ENCODE measurements at places on chromosomes 11 and 22.

DNA sequence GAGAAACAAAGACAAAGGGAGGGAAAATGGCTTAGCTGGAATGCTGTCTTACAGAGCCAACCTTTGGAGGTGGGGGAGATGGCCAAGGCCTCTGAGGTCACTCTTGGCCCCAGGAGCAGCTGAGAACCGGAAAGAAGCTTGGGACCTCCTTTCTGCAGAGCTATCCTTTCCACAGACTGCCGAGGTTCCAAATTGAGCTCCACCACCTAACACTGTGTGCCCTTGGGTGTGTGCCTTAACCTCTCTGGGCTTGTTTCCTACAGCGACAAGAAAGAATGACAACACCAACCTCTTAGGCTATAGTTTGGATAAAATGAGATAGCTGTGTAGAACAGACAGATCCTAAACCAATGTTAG, 23.2 kb downstream of the RTN4RL2 start:
- DNase-seq = no peak

DNA sequence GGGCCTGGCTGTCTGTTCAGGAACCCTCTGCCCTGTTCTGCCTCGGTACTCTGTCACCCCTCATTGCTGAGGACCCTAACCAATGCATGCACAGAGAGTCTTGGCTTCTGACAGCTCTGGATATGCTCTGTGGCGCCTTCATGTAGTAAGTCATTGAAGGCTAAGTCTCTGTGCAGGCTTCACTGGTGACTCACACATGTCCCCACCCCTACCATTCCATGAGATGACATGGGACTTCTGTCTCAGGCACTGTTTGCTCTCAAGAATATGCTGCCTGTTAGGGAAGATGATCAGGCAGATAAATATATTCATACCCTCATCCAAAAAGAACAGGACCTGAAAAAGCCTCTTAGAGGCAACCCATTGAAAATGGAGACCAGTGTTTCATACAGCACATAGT, 43.6 kb upstream of the HORMAD2 start:
- no peak for DNase-seq

- no peak for DNase-seq
These were observed 25.8 kb upstream of the NUCB2 start for GRCh38 chr11:17250561-17251350.

DNA sequence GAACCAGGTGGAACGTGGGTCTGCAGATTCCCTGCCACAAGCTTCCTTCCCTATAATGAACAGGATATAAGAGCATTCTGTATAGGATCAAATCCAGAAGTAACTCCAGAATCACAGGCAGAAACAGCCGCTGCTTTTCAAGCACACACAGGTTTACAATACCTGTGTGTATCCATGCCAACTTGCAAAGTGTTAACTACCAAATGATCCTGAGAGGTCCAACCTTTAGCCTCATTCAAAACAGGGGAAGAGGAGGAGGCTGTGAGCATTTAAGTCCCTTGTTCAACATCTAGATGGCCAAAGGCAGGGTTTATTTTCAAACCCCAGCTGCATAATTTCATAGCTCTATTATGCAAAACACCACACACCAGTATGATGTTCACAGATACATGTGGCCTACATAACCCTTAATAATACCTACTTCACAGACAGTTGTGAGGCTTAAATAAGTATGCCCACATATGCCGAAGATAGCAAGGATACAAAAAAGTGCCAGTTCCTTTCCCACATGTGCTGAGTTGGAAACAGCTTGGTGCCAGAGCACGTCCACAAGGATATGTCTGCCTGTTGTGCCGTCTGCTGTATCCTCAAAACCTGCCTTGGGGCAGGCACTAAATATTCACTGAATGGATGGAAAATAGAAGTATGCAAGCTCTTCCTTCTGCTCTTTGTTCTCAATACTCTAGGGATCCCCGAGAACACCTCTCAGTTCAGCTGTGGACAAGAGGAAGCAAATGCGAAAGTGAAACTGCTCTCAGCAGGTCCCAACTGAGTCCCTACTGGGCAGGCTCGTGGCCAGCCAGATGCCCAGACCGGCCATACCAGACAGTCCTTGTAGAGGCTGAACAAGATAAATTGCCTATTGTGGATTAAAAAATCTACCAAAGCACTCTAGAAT, 66.8 kb downstream of the LARGE1 start:
- DNase-seq = peak; percentile 85

DNA sequence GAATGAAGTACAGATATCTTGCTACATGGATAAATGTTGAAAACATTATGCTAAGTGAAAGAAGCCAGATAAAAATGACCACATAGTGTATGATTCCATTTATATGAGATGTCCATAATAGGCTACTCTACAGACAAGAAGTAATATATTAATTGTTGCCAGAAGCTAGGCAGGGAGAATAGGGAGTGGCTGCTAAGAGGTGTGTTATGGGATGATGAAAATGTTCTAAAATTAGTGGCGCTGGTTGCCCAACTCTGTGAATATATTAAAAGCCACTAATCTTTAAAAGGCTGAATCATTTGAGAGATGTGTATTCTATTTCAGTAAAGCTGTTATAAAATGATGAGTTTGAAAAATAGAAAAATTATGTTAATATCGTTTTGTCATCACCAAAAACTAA, 144.4 kb downstream of the NCAM1 start:
- DNase-seq = no peak

- DNase-seq = no peak
These were observed 9.0 kb upstream of the REXO2 start for GRCh38 chr11:114430290-114430689.

- DNase-seq = no peak
These were observed 80.3 kb downstream of the ETS1 start for GRCh38 chr11:128506999-128507611.

GRCh38 chr11:33633251-33634003, 67.2 kb downstream of the C11orf91 start:
- DNase-seq = no peak

DNA sequence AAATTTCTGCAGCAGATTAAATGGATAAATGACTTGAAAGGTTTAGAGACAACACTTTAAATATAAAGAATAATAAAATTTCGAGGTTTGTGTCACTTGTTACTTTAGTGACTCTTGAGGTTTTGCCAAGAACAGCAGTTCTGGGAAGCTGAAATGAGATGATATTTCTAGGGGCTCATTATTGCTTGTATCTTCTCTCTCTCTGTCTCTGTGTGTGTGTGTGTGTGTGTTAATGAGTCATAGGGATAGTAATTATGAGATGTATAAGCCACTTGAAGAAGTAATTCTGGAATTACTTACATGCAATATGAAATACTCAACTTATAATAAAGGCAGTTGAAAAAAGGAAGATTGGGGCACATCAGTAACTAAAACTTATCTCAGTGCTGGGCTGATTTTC, 9.6 kb upstream of the OR10G7 start:
- DNase-seq = no peak

DNA sequence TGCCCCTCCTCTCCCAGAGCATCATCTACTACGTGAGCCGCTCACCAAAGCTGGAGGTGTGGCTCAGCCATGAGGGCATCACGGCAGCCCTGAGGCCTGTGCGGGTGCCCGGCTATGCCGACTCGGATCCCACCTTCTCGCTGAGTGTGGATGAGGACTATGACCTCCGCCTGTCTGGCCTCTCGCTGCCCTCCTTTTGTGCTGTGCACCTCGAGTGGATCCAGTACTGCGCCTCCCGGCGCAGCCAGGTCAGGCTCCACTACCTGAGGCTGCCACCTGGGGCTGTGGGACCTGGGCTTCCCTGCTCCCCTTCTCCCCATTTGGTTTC, 3.8 kb upstream of the SIPA1 start:
- DNase-seq = no peak

- DNase-seq = peak; percentile 47
These were observed 323.3 kb downstream of the NTM start for GRCh38 chr11:131693756-131694155.

DNA sequence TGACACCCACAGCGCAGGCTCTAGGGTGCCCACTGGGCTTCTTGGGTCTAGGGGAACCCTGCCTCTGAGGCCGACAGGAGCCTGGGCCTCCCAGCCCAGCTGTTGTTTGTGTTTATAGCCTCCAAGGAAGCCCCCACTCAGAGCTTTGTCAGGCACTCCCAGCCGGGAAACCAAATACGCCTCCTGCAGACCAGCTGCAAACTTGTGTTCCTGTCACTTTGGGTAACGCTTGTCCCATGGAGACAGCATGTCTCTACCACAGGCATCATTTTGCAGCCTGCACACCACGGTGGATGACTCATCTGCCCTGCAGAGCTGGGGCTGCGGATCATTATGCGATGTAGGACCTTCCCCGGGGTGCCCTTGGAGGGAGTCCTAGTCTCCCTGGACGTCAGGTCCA, 40.6 kb upstream of the CRYBB3 start:
- no peak for DNase-seq

DNA sequence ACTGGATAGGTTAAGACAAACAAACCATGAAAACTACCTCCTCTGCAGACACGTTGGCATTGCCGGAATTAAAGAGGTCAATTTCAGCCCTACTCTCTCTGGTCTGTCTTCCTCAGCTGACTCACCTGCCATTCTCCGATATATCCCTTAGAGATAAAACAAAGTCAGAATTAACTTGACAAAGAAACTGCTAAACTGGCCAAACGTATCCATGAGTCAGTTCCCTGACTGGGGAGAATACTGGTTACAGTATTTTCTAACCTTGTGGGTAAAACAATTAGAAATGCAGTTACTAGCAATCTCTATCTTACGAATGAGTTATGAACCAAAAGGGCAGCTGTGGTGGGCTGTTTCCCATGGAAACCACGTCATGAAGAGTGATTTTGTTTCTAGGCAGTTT, 96.2 kb downstream of the RDX start:
- DNase-seq = no peak

GRCh38 chr11:88448131-88448670, 110.7 kb upstream of the CTSC start:
- no peak for DNase-seq

DNA sequence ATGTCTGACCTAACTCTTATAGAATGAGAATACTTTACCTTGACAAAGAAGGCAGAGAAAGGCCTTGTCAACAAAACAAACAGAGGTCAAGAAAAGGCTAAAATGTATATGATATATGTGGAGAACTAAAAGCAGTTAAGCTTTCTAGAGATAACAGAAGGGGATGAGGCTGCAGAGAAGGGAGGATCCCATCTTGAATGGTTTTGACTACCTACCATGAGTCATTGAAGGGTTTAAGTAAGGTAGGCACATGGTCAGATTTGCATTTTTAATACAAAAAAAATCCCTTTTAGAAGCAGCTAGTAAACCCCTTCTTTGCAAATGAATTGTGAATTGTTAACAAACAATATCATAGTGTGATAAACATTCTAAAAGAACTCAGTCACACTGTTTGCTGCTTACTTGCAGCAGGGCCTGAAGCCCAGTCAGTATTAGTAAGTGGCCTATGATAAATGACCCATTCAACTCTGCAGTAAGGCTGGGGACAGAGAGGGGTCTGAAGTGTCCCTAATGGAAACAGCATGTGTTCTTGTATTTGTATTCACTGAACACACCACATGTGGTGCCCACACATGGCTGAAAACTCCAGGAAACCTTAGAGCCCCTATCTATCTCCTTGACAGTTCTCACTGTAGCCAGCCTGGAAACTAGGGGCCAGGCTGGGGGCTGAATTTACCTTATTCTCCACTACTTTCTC, 328.8 kb upstream of the PITPNB start:
- peak; percentile 90 for DNase-seq

DNA sequence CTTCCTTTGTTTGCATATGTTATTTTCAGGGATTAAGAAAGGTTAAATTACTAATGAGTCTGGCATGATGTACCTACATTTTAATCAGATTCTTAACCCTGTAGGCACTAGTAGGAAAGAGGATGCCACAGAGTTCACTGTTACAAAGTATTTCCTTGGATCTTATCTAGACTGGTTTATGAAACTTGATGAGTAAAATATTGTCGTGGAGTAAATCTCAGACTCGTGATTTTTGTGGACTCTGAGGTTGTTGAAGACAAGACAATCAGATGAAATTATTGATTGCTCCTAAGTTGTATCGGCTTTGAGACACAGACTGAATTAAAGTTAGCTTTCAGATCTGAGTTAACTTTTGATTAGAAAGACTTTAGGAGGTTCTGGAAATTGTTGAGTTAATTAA, 6.0 kb downstream of the KMT2A start:
- DNase-seq = no peak

DNA sequence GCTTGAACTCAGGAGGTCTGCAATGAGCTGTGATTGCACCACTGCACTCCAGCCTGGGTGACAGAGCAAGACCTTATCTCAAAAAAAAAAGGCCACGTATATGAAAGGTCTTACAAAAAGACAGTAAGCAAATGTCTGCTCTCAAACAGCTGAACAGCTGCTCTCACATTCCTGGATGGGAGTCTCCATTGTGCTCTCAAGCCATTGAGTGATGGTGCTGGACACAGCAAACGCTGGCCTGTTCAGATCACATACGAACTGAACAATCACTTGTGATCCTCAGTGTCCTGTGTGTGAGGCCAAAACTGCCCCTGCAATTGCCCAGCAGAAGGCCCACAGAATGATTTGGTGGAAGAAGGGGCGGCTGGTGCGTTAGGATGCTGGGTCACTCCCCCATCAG, 34.4 kb upstream of the YWHAH start:
- DNase-seq = no peak

GRCh38 chr11:37468344-37468743, 870.3 kb upstream of the RAG2 start:
- no peak for DNase-seq

- DNase-seq = no peak
These were observed 102.1 kb upstream of the BID start for GRCh38 chr22:17876306-17876831.

GRCh38 chr22:27980424-27981148, 61.5 kb upstream of the PITPNB start:
- DNase-seq = no peak

DNA sequence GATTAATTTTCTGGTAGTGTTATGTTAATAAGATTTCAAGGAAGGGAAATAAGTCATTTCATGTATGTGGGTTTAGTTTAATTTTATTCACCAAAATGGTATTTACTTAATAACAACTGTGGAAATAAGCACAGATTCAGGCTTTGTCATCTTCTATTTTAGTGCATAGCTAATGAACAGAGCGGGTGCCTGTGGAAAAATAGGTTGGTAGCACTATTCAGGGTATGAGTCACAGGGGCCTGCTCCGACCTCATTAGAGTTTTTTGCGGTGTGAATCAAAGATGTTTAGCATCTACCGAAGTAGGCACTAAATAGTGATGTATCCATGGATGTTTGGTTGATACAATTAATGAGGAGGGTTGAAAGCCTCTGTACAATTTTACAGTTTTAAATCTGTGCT, 78.2 kb downstream of the FAT3 start:
- DNase-seq = no peak

DNA sequence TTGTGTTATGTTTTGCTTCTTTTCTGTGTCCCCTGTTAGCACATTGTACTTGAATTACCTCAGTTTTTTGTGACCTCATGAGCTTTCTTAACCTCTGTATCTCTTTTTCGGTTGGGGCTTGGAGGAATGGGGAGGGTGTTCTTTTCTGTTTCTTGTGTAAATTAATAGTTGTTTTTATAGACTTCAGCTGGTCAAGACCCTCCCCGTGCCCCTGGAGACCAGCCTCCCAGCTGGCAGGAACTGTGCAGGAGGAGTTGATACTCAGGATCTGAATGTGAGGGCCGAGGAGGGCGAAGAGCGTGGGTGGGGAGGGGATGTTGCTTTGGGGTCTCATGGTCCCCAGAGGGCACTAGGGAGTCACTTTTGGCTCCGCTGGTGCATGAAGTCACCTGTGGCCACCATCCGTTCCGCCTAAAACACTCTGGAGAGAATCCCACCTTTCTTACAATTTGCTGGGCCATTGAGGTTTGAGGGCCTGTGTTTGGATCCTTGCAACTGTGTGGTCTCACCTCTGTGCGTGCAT, 44.3 kb upstream of the NNMT start:
- DNase-seq = no peak

GRCh38 chr11:27464909-27465308, 7.7 kb downstream of the LGR4 start:
- no peak for DNase-seq
